ENCODE measurements at places on chromosomes 1 and 21. TPM values are rescaled to one million over a fixed set of nuclear protein-coding genes. Genes with fewer than 3 reads are reported as not detected.

GRCh38 chr1:211648980-211649934 is 26.2 kb downstream of the NEK2 start:
- peak; percentile 49 for DNase-seq

DNA sequence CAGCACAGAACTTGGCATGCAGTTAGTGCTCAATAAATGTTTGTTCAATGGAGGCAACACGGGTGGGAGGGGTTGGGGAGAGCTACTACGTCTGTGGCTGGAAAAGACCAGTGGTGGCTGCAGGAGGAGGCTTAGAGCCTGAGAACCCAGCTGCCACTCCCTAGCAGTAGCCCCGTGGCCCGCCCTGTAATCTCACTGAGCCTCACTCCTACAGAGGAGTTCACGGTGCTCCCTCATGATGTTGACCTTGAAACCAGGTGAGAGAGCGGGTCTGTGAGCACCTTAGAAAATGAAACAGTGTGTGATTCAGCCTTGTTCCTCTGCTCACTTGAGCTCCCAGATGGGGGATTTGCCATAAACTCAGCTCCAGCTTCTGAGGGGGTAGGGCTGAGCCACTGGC is 299.6 kb downstream of the NPHP4 start:
- no peak for DNase-seq

DNA sequence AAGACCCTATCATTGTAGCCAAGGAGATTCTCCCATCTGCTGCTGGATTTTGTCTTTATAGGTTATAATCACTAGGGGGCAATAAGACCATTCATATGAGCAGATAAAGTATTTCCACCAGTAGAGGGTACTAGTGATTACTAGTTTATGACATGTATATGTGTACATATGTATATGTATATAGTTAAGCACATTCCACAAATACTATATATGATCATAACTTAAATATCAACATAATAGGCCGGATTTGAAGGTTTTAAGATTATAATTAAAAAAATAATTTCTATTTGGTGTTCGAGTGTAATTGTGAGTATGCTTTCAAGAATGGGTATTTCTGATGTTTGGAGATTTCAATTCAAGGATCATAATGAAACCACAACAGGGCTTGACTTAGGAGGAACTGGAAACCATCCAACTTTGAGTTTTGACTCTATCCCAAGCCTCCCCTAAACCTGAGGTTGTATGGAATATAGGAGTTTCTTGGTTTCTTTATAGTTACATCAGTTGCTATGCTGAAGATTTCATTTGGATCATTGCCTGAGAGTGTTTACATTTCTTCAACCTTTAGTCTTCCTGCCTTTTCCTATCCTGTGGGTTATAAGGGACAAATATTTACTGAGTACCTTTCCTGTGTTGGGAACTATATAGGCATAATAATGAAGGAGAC is 16.9 kb downstream of the TCEANC2 start:
- DNase-seq, result no peak

DNA sequence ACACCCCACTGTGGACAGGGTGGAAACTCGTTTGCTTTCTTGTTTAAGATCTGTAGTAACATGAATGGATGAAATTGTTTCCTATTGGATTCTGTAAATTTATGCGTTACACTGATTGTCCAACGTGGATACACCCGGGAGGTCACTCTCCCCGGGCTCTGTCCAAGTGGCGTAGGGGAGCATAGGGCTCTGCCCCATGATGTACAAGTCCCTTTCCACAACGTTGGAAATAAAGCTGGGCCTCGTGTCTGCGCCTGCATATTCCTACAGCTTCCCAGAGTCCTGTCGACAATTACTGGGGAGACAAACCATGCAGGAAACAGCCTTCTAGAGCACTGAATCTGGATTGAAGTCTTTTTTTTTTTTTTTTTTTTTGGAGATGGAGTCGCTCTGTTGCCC is 1.4 kb downstream of the RCC1 start:
- no peak for DNase-seq

GRCh38 chr1:159023723-159024122 is 14.0 kb downstream of the IFI16 start:
- no peak for DNase-seq

GRCh38 chr1:22618056-22618455 is 18.4 kb upstream of the C1QA start:
- DNase-seq, result no peak

GRCh38 chr1:179101566-179101965 is 19.7 kb downstream of the TOR3A start:
- no peak for DNase-seq

GRCh38 chr21:45856442-45856841 is 125.1 kb upstream of the COL6A1 start:
- no peak for DNase-seq

GRCh38 chr1:214665606-214666110 is 62.7 kb downstream of the CENPF start:
- DNase-seq, result no peak

RAB13 gene
- 48.8 TPM for total RNA-seq

NFASC gene
- total RNA-seq, result 3.3 TPM

NEXN gene
- total RNA-seq, result 2.8 TPM

TRIM67 gene
- 0.03 TPM for total RNA-seq
